ENCODE measurements at places on chromosomes 2 and 18.

DNA sequence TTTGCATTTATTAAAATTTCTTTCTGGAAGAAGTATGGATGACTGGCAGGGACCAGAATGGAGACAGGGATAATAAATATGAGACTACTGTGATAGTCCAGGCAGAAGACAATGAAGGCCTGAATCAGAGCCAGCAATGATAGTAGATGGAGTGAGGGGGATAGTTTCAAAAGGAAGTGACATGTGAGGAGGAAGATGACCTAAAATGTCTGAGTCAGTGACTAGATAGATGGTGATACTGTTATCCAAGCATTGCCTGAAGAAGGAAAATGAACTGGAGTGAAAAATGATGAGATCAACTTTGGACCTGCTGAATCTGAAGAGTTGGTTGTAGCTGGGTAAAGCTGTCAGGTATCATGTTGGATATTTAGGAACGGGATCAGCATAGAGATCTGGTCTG lies 158.3 kb upstream of the KLF7 start:
- peak; percentile 24 for DNase-seq

GRCh38 chr2:217886720-217887309 lies 116.0 kb downstream of the TNS1 start:
- peak; percentile 56 for DNase-seq

DNA sequence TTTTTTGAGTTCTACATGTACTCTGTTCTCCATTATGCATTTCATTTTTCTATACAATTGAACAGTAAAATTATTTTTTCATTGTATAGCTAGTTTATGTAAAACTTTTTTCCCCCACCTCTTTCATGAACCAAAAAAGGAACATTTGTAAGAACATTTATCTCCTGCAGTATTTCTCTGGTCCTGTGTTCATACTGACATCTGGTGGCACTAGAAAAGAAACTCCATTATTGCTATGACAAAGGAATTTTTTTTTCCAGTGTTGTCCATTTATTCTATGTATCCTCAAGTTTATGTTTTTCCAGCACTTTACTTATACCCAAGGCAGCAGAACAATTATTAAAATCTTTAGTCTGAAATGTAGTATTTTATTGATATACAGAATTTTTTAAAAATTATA lies 27.4 kb upstream of the CHAC2 start:
- DNase-seq: peak; percentile 47

DNA sequence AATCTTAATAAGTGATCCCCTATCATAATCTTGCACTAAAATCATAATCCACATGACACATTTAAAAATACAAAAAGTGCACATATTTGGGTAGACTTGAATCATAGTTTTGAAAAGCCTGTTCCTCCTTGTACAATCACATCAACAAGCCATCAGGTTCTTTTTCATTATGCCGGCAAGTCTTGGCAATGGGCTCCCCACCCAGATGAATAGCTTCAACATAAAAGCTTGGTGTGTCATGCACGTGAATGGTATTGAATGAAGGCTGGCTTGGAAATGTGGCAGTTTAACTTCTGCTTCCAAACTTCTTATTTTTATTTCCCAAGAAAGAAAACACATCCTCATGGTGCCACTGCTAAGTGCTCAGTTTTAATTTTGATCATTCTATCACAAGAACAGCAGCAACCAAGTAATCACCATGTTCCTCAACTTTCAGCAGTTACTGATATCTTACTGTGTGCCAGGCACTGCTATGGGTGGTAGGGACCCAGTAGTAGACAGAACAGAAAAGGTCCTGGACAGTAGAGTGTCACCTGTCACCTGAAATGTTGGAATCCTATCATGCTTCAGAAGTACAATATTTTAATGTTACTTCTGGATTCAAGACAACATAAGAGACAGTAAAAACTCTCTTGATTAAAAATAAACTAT lies 89.9 kb downstream of the AP1S3 start:
- no peak for DNase-seq

DNA sequence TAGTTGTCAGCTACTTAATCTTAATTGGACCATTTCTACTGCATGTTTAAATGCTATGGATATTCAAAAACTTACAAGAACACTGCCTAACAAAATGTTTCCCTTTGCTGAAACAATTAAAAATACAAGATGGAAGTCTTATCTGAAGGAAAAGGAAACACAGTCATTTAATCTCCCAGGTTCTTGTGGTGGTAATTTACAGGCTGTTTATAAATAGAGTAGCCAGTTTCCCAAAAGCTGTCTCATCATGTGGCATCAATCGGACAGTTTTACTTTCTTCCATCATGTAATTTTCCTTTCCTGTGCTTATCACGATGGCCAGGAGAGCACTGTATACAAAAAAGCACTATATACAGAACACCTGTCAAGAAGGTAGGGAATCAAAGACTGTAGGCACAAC lies 368.1 kb downstream of the ZEB2 start:
- DNase-seq: no peak
